Stomach (tissue), 19 donors: ENCODE measurements at places on chromosomes 16 and 17.

DNA sequence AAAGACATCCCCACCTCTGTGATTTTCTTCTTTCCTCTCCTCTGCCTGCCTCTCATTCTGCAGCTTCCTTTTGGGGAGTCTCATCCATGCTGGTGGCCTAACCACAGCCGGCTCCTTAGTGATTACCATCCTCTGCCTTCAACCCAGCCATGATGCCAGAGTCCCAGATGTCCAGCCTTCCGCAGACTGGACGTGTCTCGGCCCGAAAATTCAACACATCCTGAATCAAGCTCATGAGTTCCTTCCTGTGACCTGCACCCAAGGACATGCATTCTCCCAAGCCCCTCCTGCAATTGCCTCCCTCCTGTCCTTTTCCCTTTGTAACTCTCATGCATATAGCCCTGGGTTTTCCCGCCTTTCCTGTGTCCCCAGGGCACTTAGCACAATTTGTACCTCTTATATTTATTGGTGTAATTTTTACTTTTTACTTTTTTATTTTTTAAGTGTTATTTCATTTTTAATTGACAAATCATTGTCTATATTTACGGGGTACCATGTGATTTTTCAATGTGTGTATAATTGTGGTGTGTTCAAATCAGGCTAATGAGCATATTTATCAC is 1.2 kb upstream of the SLC13A5 start:
- no peak for DNase-seq

GRCh38 chr17:43966276-43966675 is 12.5 kb upstream of the PYY start:
- no peak for DNase-seq

DNA sequence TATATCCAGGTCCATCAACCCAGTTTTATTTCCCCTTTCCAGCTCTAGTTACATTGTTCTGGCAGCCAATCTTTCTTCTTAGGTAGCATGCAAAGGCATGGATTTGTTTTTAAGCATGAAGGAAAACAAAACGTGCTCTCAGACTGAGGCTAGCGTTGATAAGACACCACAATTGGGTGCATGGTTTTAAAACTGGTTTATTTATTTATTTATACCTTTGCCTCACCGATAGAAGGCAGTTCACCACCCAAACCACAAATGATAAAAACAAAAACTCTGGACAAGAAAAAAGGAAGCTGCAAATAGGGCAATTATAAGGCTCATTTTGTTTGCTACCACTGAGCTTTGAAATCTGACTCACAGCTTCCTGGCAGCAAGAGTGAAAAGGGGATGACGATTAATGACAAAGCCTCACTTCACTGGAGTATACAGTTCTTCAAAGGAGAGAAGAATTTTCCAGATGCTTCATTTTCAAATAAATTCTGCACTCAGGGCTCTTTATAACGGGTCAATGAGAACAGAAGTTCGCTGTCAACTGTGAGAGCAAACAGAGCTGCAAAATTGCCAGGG is 278.4 kb upstream of the IRX5 start:
- DNase-seq = no peak

- no peak for DNase-seq
Measured at GRCh38 chr16:77686385-77686784, 35.9 kb upstream of the NUDT7 start.

DNA sequence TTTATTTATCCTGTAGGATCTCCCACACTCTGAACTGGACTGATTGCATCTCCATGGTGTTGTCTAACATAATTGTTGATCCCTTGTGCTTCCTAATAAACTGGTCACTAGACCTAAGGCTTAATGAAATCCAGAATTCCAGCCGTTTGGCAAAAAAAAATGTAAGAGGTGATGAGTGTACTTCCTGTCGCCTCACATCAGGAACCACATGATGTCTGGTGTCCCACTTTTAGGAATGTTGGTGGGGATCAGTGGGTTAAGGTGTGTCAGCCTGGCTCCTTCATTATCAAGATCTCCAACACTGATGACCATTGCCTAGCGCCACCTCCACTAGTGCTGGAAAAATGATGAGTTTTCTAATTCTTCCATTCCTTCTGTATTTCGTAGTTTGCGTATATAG is 18.6 kb upstream of the LONP2 start:
- DNase-seq = no peak
